SIG-M5 (cell line): ENCODE measurements at places on chromosomes 11 and 22.

DNA sequence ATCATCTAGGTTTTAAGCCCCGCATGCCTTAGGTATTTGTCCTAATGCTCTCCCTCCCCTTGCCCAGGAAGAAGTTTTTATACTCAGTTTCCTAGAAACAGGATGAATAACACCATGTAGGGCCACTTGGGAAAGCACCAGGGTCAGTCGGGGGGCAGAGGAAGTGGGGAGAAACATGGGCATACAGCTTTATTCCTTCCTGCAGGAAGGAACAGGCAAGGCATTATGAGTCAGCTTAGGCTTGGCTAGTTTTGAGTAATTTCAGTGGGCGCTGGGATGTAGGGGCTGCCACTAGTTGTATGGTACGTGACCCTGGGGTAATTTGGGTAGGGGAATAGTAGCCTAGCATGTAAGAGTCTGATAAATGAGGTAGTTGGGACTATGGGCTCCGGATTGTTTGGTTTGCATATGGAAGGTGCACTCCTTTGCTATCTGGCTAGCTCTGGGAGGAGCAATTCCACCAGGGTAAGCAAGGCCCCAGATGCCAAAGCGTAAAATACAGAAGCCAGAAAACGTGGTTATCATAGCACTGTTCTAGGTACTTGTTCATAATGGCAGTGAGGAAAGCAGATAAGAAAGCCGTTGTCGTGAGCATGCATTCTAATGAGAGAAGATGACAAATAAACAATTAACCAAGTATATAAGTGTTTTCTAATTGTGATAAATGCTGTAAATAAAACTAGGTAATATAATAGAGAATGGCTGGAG, 24.8 kb downstream of the ACER3 start:
- DNase-seq, result no peak

- DNase-seq, result no peak
Measured at GRCh38 chr22:40314041-40314440, 32.3 kb upstream of the ADSL start.

GRCh38 chr11:14819596-14819995, 72.4 kb downstream of the CYP2R1 start:
- no peak for DNase-seq

GRCh38 chr22:36424901-36425579, 37.3 kb upstream of the MYH9 start:
- no peak for DNase-seq

DNA sequence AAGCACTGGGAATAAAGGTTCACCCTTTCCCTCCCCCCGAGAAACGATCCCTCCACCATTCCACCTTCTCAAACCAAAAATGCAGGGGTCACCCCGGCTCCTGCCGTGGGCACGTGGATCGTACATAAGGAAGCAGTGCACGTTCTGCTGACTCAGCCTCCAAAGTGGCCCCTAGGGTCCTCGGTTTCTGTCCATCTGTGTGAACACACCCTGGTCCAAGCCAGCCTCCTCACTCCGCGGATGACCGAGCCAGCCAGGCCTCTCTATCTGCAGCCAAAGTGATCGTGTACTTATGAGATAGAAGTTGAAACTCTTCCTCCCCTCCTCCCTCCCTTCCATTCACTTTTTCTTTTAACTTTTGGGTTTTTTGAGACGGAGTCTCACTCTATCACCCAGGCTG, 16.2 kb downstream of the C11orf24 start:
- no peak for DNase-seq
